Testis (tissue), 5 donors: ENCODE measurements at places on chromosomes 16 and 17. TPM values are rescaled to one million over a fixed set of nuclear protein-coding genes. Genes with fewer than 3 reads are reported as not detected.

DNA sequence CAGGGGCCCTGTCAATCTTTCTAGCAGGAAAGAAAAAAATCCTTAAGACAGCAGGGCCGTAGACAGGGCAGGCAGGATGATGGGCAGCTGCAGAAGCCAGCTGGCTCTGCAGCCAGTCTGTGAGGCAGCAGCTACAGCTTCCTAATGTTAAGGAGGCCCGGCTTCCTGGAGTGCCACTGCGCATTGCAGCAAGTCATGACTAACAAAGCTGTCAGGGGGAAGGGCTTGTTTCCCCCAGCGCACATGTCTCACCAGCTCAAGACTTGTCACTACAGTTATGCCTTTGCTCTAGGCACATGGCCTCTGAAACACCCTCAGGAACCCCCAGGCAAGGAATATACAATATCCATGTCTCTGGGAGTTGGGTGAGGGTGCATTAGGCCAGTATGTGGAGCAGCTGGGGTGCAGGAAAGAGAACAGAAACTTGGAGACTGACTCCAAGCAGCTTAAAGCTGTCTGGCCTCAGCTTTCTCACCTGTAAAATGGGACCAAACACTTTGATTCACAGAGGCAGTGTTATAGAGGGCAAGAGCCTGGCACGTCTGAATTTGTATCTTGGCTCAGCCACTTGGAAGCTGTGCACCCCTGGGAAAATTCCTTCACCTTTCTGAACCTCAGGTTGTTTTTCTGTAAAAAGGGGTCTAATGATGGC is 220.0 kb downstream of the HAPSTR1 start:
- H3K4me3 ChIP-seq, result no peak overlapping the region
- H3K4me1 ChIP-seq, result no peaks in the 10 kb centered on the region
- H3K27me3 ChIP-seq, result no peaks in the 10 kb centered on the region

DNA sequence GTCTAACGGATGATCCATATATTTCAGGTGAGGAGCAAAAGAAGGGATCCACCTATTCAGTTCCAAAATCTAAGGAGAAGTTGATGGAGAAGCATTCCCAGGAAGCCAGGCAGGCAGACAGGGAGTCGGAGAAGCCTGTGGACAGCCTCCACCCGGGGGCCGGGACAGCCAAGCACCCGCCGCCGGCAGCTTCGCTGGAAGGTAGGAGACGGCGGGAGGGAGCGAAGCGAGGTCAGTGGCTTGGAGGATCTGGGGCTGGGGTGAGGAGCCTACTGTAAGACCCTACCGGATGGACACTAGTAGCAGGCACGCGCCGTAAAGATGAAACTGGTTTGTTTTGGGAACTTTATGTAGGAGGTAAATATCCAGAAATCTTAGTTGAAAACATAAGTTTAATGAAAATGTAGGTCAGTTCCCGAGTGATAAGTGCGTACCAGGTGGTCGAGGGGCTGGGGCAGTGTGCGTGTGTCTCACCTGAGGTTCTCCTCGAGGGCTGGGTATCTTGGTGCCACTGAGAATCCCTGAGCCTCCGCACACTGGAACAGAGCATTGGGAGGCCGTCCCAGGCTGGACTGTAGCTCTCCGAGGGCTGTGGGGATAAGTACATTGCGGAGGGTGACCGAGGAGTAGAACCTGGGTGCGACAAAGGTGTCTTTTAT is 714 bp downstream of the SPATA33 start:
- peaks cover 13% of the 10 kb centered on the region for H3K4me1 ChIP-seq
- no peaks in the 10 kb centered on the region for H3K27me3 ChIP-seq
- no peak for DNase-seq
- peak overlapping the region; percentile 67 for H3K27ac ChIP-seq
- H3K36me3 ChIP-seq, result no peaks in the 10 kb centered on the region

The OR3A3 gene
- not detected for total RNA-seq

- H3K27ac ChIP-seq, result no peak overlapping the region
- DNase-seq, result no peak
- no peaks in the 10 kb centered on the region for H3K27me3 ChIP-seq
- no peaks in the 10 kb centered on the region for H3K4me1 ChIP-seq
- no peak overlapping the region for H3K4me3 ChIP-seq
Measured at GRCh38 chr17:66986659-66987058, 22.2 kb downstream of the CACNG4 start.

The TMC6 gene
- total RNA-seq, result 20.3 TPM

- no peak overlapping the region for H3K4me3 ChIP-seq
- no peaks in the 10 kb centered on the region for H3K36me3 ChIP-seq
- no peaks in the 10 kb centered on the region for H3K27me3 ChIP-seq
- H3K27ac ChIP-seq, result no peak overlapping the region
Measured at GRCh38 chr16:75319513-75320411, 68.3 kb upstream of the BCAR1 start.

The SOST gene
- total RNA-seq, result not detected
